ENCODE measurements at places on chromosomes 4 and X. TPM values are rescaled to one million over a fixed set of nuclear protein-coding genes. Genes with fewer than 3 reads are reported as not detected.
A peak's percentile ranks its signal among the peaks of the same experiment; 100 is the strongest.

SRPK3 gene
- 5.8 TPM for total RNA-seq

- DNase-seq = no peak
These were observed 105.8 kb downstream of the CRLF2 start for GRCh38 chrX:1106478-1107210.

GRCh38 chr4:168071304-168071703, 21.0 kb upstream of the ANXA10 start:
- no peak for DNase-seq

GRCh38 chr4:138919094-138919936, 96.3 kb upstream of the NOCT start:
- DNase-seq = peak; percentile 58

- no peak for DNase-seq
These were observed 178.3 kb upstream of the GYPA start for GRCh38 chr4:144318797-144319196.

All from mucosa of gallbladder (tissue), 1 donor.